ENCODE measurements at places on chromosomes 12 and 14. TPM values are rescaled to one million over a fixed set of nuclear protein-coding genes. Genes with fewer than 3 reads are reported as not detected.

Gene GPR135
- 4.2 TPM for total RNA-seq

Gene MMP14
- 306 TPM for total RNA-seq

Gene GLS2
- total RNA-seq, result 2.9 TPM

Gene CLEC1B
- total RNA-seq, result 0.51 TPM

Gene MYL6B
- total RNA-seq, result 151 TPM

Gene PRR4
- total RNA-seq, result 5.4 TPM

Gene CPNE6
- not detected for total RNA-seq

Gene BRF1
- 72.8 TPM for total RNA-seq

Gene GPD1
- 1.1 TPM for total RNA-seq

Gene IFNG-AS1
- not detected for total RNA-seq

Gene RNASE4
- total RNA-seq, result 6.2 TPM

Gene WSCD2
- total RNA-seq, result 0.13 TPM

Gene TAS2R19
- 8.0 TPM for total RNA-seq

Gene ADSS1
- 17.1 TPM for total RNA-seq

Gene ZBTB42
- 5.8 TPM for total RNA-seq

Gene C12orf54
- 0.38 TPM for total RNA-seq

Gene DIO2
- total RNA-seq, result 0.58 TPM

Gene PTPRO
- total RNA-seq, result 2.1 TPM

Gene P2RX2
- 8.6 TPM for total RNA-seq

Gene METTL25
- total RNA-seq, result 11.9 TPM

Gene CLEC12A
- not detected for total RNA-seq

Gene ADAM21
- total RNA-seq, result 0.11 TPM

Gene OR11H6
- total RNA-seq, result not detected

Gene UNC79
- 0.69 TPM for total RNA-seq

Gene RTL1
- total RNA-seq, result 8.8 TPM

Gene KRT78
- not detected for total RNA-seq

Gene ACOT4
- total RNA-seq, result 1.5 TPM

Gene TMPRSS12
- total RNA-seq, result 0.27 TPM

Gene IQSEC3
- 8.8 TPM for total RNA-seq

Gene THAP2
- 8.9 TPM for total RNA-seq

Gene PLEKHA5
- total RNA-seq, result 53.7 TPM

Gene RNASE7
- total RNA-seq, result 0.66 TPM

Gene SPTSSA
- 11.3 TPM for total RNA-seq

Gene SLC2A3
- total RNA-seq, result 186 TPM

Gene LPAR5
- 1.3 TPM for total RNA-seq

Gene CLMN
- total RNA-seq, result 117 TPM

Gene OR5AU1
- total RNA-seq, result not detected

Gene BMAL2
- total RNA-seq, result 3.8 TPM

Gene DACT1
- 61.7 TPM for total RNA-seq

Gene FBXO21
- 65.3 TPM for total RNA-seq

Gene GZMB
- not detected for total RNA-seq

Gene C1QL4
- total RNA-seq, result 0.20 TPM

Gene SLCO1C1
- 1.2 TPM for total RNA-seq

Gene TNFAIP2
- 108 TPM for total RNA-seq

Gene TMEM119
- 43.2 TPM for total RNA-seq

Gene MRPS35
- total RNA-seq, result 34.7 TPM

Gene ALX1
- 12.4 TPM for total RNA-seq

Gene LARP4
- 47.4 TPM for total RNA-seq

Gene OR6C2
- total RNA-seq, result not detected

All from mesothelial cell of epicardium (in vitro differentiated cells).